ENCODE measurements at places on chromosomes 12 and 14. TPM values are rescaled to one million over a fixed set of nuclear protein-coding genes. Genes with fewer than 3 reads are reported as not detected.

GRCh38 chr12:120841525-120841924, 62.6 kb downstream of the SPPL3 start:
- no peak for DNase-seq

GRCh38 chr12:55850893-55851292, 8.2 kb upstream of the MMP19 start:
- DNase-seq = no peak

- DNase-seq = no peak
These were observed 309.8 kb upstream of the TMEM132C start for GRCh38 chr12:127957001-127957660.

- no peak for DNase-seq
These were observed 119.1 kb downstream of the PLXNC1 start for GRCh38 chr12:94267537-94267872.

DNA sequence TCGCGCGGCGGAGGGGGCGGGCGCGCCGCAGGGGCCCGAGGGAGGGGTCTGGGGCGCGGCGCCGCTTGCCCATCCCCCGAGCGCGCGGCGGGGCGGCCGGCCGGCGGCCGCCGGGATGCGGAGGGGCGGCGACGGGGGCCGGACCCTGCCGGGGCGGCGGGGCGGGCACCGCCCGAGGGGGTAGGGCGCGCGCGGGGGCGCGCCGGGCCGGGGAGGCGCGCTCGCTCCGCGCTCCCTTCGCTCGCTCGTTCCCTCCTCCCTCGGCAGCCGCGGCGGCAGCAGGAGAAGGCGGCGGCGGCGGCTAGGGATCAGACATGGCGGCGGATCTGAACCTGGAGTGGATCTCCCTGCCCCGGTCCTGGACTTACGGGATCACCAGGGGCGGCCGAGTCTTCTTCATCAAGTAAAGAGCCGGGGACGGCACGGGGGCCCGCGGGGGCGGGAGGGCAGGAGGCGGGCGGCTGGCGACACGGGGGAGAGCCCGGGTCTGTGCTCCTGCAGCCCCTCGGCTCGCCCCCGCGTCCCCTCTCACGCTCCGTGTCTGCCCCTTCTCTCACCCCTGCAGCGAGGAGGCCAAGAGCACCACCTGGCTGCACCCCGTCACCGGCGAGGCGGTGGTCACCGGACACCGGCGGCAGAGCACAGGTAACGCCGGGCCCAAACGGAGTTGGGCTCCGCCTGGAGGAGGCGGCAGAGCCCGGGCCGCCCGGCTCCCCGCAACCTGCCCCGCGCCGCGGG, at the start of gene PLEKHA5:
PLEKHA5 (plus strand) TSS at position 248 of the 738 bp plus-strand sequence; CDS start at position 315, 67 bp downstream.
- peak; percentile 55 for DNase-seq

DNA sequence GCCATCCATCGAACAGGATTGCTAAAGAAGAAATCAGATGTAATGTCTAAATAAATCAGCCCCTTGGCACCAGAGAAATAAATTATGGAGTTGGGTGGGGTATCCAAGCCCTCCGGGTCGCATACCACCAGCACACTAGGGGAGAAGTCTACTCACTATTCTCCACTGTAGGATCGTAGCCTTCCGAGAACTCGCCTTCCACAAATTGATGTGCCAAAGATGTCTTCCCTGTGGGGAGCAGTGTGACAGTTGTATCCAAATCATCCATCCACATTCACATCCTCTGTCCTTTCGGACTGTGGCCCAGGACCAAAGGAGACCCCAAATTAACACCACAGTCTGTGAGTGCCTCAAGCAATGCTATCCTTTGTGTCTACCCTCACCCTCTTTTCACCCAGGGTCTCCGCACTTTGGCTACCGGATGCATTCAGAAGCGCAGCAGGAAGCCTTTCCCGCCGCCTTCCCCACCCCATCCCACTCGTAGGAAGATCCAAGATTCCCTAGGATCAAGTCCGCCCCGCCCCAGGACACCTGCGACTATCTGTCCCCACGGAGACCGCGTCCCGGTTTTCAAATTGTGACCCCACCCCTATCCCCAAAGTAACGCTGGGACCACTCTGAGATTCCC, 786 bp downstream of the RHEBL1 start:
- no peak for DNase-seq

DNA sequence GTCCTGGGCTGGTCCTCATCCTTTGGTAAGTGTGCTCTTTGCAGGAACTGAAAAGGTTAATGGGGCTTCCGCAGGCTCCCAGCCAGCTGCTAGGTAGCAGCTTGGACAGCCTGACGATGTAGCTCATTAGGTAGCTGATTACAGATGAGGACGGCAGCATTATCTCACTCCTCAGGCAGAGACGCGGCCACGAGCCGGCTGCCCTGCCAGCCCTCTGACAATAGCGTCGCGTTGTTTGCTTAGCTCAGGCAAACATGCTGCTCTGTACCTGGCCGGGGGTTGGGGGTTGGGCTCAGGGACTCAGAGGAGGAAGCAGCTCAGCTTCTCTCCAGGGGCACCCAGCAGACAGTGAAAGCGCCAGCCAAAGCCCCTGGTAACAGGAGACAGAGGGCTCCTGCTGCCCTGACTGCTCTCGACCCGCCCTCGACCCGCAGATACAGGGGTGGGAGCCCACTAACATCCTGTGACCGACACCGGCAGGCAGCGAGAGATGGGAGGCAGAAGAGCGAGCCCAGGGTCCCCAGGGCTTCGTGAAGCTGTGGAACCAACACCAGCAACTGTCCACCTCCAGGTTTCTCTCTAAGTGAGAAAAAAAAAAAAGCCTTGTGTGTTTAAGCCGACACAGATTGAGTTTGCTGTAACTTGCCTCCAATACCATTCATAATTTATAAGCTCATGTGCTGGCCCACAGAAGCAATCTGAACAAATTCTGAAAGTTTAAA, 53.4 kb upstream of the DLK1 start:
- DNase-seq = no peak

SYCP3 gene
- polyA plus RNA-seq = 0.29 TPM

CLEC2A gene
- not detected for polyA plus RNA-seq

SYNE2 gene
- polyA plus RNA-seq = 63.4 TPM

FOXG1 gene
- not detected for polyA plus RNA-seq

RPL10L gene
- polyA plus RNA-seq = not detected

REM2 gene
- 0.14 TPM for polyA plus RNA-seq
